ENCODE measurements at places on chromosomes 5 and 9.

DNA sequence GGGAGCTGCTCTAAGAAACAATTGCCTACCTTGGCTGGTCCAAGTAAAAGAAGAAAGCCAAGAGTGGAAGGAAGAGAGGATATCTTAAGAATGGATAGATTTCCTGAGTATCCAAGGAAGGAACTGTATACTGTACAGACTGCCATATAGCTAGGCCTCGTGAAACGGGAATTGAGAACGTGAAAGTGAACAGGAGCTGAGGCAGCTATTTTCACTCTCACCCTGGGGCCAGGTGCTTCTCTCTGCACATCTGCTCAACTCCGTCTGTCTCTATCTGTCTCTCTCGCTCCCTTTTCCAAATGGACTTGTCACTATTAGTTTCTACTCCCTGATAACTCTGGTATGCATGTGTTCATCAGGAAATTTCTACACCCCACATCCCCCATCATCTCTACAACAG, 35.9 kb upstream of the TESK1 start:
- H3K27ac ChIP-seq = no peak overlapping the region
- H3K36me3 ChIP-seq = no peaks in the 10 kb centered on the region
- peaks cover 23% of the 10 kb centered on the region for H3K4me1 ChIP-seq
- H3K27me3 ChIP-seq = no peaks in the 10 kb centered on the region
- no peak overlapping the region for H3K4me3 ChIP-seq
- DNase-seq = no peak

- H3K4me1 ChIP-seq = no peaks in the 10 kb centered on the region
- H3K4me3 ChIP-seq = no peak overlapping the region
- DNase-seq = no peak
- H3K36me3 ChIP-seq = peaks cover 60% of the 10 kb centered on the region
These were observed 40.3 kb downstream of the NUP188 start for GRCh38 chr9:128987805-128988204.

GRCh38 chr5:76404223-76405211, 1.4 kb downstream of the IQGAP2 start:
- peaks cover 55% of the 10 kb centered on the region for H3K4me1 ChIP-seq
- peak overlapping the region; percentile 96 for H3K27ac ChIP-seq
- peaks cover 9% of the 10 kb centered on the region for H3K27me3 ChIP-seq
- peak; percentile 78 for DNase-seq
- peak overlapping the region; percentile 91 for H3K4me3 ChIP-seq

GRCh38 chr5:52481201-52481600, 306.5 kb upstream of the ITGA1 start:
- H3K36me3 ChIP-seq = no peaks in the 10 kb centered on the region
- no peak for DNase-seq
- H3K4me3 ChIP-seq = no peak overlapping the region
- peaks cover 9% of the 10 kb centered on the region for H3K27me3 ChIP-seq
- no peak overlapping the region for H3K27ac ChIP-seq

- DNase-seq = no peak
- H3K27ac ChIP-seq = no peak overlapping the region
- H3K36me3 ChIP-seq = no peaks in the 10 kb centered on the region
- no peak overlapping the region for H3K4me3 ChIP-seq
- no peaks in the 10 kb centered on the region for H3K4me1 ChIP-seq
- H3K27me3 ChIP-seq = no peaks in the 10 kb centered on the region
These were observed 30.4 kb downstream of the DUSP1 start for GRCh38 chr5:172740428-172741205.

DNA sequence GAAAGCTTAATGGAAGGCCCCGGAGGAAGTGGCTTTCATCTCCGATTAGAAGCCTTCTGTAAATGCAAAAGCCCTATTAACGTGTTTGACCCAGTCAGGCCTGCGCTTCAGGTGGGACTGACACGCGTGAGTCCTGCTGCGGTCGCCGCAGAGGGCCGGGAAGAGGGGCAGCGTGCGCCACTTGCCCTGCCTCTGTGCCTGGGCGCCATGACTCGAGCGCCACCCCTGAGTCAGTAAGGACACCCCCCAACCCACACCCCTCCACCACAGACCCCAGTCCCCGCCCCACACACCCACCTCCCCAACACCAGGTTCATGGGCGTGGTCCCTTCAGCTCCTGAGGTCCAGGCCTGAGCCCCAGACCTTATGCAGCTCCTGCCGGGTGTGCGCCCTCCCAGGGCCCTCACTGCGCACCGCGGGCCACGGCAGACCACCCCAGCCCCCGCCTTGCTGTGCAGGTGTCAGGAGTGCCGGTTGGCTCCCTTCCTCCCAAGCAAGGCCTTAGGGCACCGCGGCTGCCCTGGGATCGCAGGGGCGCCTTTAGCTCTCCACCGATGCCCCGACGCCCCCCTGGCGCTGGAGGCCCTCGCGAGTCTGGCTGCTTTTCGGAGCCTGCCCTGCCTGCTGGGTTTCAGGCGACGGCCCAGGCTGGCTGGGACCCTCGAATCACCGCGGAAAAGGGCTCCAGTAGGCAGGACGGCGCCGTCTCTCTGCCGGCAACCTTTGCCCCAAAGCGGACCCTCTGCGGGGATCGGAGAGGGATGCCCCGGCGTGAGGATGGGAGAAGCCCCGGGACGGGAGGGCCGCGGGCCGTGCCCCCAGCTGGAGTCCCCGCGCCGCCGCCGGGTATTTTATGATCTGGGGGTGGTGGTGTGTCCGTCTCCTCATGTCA, 625 bp upstream of the OLFM1 start:
- H3K27ac ChIP-seq = no peak overlapping the region
- no peaks in the 10 kb centered on the region for H3K36me3 ChIP-seq
- no peak for DNase-seq
- H3K4me1 ChIP-seq = peaks cover 3% of the 10 kb centered on the region
- no peak overlapping the region for H3K4me3 ChIP-seq
- H3K27me3 ChIP-seq = peaks cover 35% of the 10 kb centered on the region

DNA sequence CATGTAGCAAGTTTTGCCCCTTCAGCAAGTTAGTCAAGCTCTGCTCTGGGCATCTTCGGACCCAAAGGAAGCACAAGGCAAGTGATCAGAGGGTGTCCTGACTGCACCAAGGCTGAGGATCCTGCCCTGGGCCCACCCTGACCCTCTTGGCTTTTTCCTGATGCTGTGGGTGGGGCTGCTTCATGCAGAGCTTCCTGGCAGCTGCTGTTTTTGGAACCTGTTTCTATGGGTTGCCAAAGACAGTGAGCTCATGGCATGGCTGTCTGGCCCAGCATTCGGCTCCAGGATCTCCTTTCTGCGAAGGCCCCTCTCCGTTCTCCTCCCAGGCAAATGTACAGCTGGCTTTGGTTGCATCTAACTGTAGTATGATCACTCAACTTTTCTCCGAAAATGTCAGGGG, 497.9 kb downstream of the ARHGEF28 start:
- H3K4me3 ChIP-seq = no peak overlapping the region
- H3K27ac ChIP-seq = no peak overlapping the region
- no peak for DNase-seq
- peaks cover 28% of the 10 kb centered on the region for H3K27me3 ChIP-seq
- H3K4me1 ChIP-seq = no peaks in the 10 kb centered on the region

- peaks cover 16% of the 10 kb centered on the region for H3K27me3 ChIP-seq
- peak overlapping the region; percentile 85 for H3K27ac ChIP-seq
- peak; percentile 65 for DNase-seq
- peaks cover 29% of the 10 kb centered on the region for H3K4me1 ChIP-seq
- H3K4me3 ChIP-seq = peak overlapping the region; percentile 62
These were observed 1.7 kb upstream of the NTMT1 start for GRCh38 chr9:129624168-129624759.

DNA sequence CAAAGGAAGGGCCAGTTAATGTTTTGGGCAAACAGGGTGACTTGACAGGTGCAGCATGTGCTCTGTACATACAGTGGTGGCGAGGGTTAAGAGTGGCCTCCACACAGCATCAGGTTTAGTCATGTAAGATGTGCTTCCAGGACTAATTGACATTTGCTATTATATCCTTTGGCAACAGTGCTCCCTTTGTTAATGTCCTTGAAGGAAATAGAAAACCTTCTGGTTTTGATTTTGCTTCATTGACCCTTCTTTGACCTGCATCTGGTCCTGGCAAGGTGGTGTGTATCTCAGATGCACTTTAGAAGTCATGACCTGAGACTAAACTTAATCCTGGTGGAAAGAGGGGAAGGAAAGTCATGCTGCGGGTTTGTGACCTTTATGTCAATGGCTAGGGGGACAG, 440.0 kb downstream of the ENC1 start:
- H3K27ac ChIP-seq = no peak overlapping the region
- H3K4me3 ChIP-seq = no peak overlapping the region

- DNase-seq = no peak
- peak overlapping the region; percentile 2 for H3K27ac ChIP-seq
- no peaks in the 10 kb centered on the region for H3K27me3 ChIP-seq
- H3K4me1 ChIP-seq = peaks cover 11% of the 10 kb centered on the region
These were observed 76.8 kb downstream of the MACROH2A1 start for GRCh38 chr5:135322271-135322670.

GRCh38 chr5:138315751-138316278, 15.8 kb downstream of the CDC25C start:
- no peak overlapping the region for H3K27ac ChIP-seq
- no peaks in the 10 kb centered on the region for H3K4me1 ChIP-seq
- no peak overlapping the region for H3K4me3 ChIP-seq
- no peaks in the 10 kb centered on the region for H3K27me3 ChIP-seq

GRCh38 chr9:81772144-81772543, 82.8 kb upstream of the TLE1 start:
- no peak for DNase-seq
- no peaks in the 10 kb centered on the region for H3K27me3 ChIP-seq
- no peak overlapping the region for H3K4me3 ChIP-seq
- no peak overlapping the region for H3K27ac ChIP-seq

GRCh38 chr5:142484821-142485387, 160.1 kb upstream of the SPRY4 start:
- peaks cover 4% of the 10 kb centered on the region for H3K27me3 ChIP-seq
- DNase-seq = no peak
- H3K4me1 ChIP-seq = no peaks in the 10 kb centered on the region

- H3K4me1 ChIP-seq = peaks cover 54% of the 10 kb centered on the region
- peak; percentile 27 for DNase-seq
- peak overlapping the region; percentile 72 for H3K4me3 ChIP-seq
- H3K27me3 ChIP-seq = peaks cover 6% of the 10 kb centered on the region
- peak overlapping the region; percentile 90 for H3K27ac ChIP-seq
- H3K36me3 ChIP-seq = peaks cover 39% of the 10 kb centered on the region
These were observed 20.0 kb downstream of the MOCS2 start for GRCh38 chr5:53089481-53089991.

GRCh38 chr5:76021936-76022584, 61.1 kb upstream of the SV2C start:
- no peaks in the 10 kb centered on the region for H3K36me3 ChIP-seq
- no peak overlapping the region for H3K27ac ChIP-seq
- peaks cover 8% of the 10 kb centered on the region for H3K27me3 ChIP-seq
- H3K4me3 ChIP-seq = no peak overlapping the region

GRCh38 chr5:147845618-147846017, 14.1 kb upstream of the SPINK1 start:
- H3K4me3 ChIP-seq = no peak overlapping the region
- H3K27me3 ChIP-seq = peaks cover 8% of the 10 kb centered on the region
- no peaks in the 10 kb centered on the region for H3K36me3 ChIP-seq
- no peaks in the 10 kb centered on the region for H3K4me1 ChIP-seq
- no peak for DNase-seq
- H3K27ac ChIP-seq = no peak overlapping the region

DNA sequence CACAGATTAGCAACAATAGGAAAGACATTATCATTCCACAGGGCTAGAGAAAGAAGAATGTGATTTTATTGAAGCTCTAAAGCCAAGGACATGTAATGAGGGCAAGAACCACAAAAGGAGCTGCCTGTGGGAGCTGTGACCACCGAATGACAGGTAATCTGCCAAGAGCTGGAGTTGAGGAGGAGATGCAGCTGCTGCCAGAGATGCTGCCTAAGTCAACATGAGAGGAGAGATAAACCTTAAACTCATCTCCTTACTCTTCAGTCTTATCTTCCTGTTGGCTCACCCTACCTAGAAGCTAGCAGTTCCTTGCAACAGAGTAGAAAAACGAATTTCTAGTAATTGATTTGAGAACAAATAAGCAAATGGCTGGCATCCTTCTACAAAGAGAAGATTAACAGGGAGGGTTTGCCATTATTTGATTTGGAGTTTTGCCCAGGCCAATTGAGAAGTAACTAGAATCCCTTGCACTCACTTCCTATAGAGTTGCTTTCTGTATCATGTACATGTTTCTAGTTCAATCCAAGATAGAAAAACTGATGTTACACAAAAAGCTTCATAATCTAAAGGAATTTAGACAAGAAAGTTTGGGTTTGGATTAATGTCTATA, 539.2 kb downstream of the TLE1 start:
- no peak for DNase-seq
- no peak overlapping the region for H3K27ac ChIP-seq
- H3K4me3 ChIP-seq = no peak overlapping the region
- H3K4me1 ChIP-seq = no peaks in the 10 kb centered on the region
- H3K36me3 ChIP-seq = no peaks in the 10 kb centered on the region

- no peak overlapping the region for H3K27ac ChIP-seq
- no peak overlapping the region for H3K4me3 ChIP-seq
- no peak for DNase-seq
- H3K27me3 ChIP-seq = peaks cover 17% of the 10 kb centered on the region
- no peaks in the 10 kb centered on the region for H3K4me1 ChIP-seq
These were observed 61.8 kb downstream of the DRD1 start for GRCh38 chr5:175382171-175382570.

DNA sequence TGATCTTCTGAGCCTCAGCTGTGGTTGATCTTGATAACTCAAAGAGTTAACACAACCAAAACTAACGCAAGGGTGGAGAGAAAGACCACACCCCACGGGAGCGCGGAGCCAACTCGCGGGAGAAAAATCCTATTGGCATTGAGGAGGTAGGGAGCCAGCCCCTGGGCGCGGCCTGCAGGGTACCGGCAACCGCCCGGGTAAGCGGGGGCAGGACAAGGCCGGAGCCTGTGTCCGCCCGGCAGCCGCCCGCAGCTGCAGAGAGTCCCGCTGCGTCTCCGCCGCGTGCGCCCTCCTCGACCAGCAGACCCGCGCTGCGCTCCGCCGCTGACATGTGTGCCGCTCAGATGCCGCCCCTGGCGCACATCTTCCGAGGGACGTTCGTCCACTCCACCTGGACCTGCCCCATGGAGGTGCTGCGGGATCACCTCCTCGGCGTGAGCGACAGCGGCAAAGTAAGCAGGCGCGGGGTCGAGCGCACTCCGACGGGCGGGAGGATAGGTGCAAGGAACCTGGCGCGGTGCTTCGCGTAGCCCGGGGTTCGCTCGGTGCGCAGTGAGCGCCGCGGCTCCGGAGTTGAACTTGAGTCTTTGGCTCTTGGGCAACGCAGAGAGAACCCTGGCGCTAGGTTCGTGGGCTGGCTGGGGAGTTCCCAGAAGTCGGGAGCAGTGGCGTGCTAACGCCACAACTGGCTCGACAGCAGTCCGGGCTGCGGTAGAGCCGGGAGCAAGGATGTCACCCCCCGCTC, at the start of gene GDA:
GDA (plus strand) TSS at position 210 of the 745 bp plus-strand sequence; CDS start at position 330, 120 bp downstream.
- H3K36me3 ChIP-seq = no peaks in the 10 kb centered on the region
- DNase-seq = no peak
- no peak within 1 kb of the TSS for H3K27ac ChIP-seq
- H3K4me1 ChIP-seq = no peaks in the 10 kb centered on the region

- no peaks in the 10 kb centered on the region for H3K36me3 ChIP-seq
- peaks cover 5% of the 10 kb centered on the region for H3K4me1 ChIP-seq
- no peak overlapping the region for H3K4me3 ChIP-seq
- DNase-seq = no peak
- H3K27ac ChIP-seq = no peak overlapping the region
- peaks cover 15% of the 10 kb centered on the region for H3K27me3 ChIP-seq
These were observed 7.5 kb upstream of the PAM start for GRCh38 chr5:102747386-102748166.

GRCh38 chr9:2390028-2390427, 231.6 kb upstream of the VLDLR start:
- H3K27ac ChIP-seq = no peak overlapping the region
- no peak for DNase-seq
- no peaks in the 10 kb centered on the region for H3K4me1 ChIP-seq
- no peaks in the 10 kb centered on the region for H3K36me3 ChIP-seq
- H3K4me3 ChIP-seq = no peak overlapping the region
- H3K27me3 ChIP-seq = no peaks in the 10 kb centered on the region
